ENCODE measurements at places on chromosomes 7 and 10.

- no peak for DNase-seq
These were observed 25.5 kb upstream of the AFAP1L2 start for GRCh38 chr10:114429581-114430335.

DNA sequence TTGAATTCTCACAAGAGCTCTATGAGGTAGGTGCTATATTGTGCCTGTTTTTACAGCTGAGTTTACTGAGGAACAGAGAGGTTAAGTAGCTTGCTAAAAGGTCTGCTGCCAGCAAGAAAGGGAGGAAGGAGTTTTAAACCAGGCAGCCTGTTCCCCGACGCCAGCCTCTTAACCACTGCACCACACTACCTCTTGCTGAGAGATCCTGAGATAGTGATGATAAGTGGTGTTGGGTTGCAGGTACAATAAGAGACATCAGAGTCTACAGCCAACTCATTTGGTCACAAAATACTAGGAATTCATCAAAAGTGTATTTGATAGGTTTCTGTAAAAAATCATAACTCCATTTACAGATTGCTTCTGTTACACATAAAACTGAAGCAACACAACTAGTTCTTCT, 8.0 kb downstream of the CCDC71L start:
- no peak for DNase-seq

DNA sequence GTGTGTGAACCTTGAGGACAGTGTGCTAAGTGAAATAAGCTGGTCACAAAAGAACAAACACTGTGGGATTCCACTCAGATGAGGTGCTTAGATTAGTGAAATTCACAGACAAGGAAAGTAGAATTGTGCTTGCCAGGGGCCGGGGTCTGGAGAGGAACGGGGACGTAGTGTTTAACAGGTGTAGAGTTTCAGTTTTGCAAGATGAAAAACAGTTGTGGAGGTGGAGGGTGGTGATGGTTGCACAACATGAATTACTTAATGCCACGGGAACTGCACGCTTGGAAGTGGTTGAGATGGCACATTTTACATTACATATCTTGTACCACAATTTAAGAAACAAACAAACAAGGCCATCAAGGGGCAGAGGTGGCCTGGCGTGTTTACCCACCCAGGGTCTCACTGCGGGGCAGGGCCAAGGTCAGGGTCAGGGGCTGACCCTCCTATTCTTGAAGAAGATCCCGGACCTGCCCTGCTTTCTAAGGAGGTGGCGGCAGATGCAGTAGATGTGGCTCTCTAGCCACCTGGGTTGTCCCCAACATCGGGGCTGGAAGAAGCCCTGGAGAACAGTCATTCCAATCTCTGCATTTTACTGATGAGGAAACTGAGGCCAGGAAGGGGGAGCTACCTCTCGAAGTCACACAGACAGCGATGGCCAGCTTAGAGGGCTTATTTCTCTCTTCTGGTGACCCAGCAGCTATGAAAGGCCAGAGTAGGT, 91.5 kb upstream of the LRRC4 start:
- DNase-seq, result no peak

DNA sequence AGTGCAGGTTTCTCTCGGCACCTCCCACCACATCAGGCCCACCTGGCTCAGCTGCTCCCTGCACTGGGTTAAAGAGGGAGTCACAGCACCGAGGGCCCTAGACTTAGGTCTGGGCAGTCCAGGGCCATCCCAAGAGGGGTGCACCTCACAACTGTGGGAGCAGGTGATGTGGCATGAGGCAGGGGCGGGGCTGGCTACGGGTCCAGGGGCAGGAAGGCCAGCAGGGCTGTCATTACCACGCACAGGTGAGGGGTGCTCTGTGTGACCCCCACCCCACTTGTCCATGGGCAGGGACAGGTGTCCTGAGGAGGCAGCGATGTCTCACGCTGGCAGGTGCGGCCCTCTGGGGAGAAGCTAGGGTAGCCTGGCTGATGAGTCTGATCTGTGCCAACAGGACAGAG, 40.5 kb upstream of the DPYSL4 start:
- peak; percentile 68 for DNase-seq

- DNase-seq, result no peak
These were observed 153.1 kb downstream of the TPK1 start for GRCh38 chr7:144682581-144683280.

DNA sequence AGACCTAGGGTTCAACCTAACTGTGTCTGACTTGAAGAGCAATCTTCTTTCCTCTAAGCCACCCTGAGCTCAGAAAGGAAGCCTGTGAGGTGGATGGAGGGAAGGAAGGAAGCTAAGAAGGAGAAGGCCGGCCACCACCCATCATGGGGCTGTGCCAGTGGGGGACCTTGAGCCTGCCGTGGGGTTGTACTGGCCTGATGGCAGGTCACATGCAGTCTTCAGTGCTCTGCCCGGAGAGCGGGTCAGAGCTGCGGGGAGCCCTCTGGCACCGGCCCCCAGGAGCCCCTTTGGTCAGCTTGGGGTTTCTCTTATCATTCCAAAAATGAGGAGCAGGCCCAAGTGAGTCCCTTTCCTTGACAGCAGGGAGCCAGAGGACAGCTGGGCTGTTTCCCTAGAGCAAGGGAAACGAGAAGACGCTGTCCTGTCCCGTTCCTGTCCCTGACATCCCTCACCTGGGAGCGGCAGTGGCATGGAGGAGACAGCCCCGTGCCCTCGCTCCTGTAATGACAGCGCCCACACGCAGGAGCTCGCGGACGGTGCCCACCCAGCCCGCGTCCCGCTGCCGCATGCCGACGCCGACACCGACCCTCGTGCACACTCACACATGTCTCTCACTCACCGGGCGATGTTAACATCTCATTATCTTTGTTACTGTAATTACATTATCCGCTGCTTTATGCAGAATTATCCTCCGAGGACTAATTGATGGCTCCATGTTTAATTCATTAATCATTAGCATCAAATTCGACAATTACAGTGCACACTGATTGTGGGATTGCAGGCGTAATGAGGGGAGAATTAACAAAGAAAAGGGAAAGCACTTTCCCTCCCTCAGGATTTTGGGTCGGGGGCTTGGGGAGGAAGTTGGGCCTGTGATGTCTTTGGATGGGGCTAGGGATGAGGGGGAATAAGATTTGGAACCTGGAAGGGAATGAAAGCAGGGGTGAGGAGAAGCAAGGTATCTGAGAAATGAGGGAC, 31.3 kb downstream of the GBX1 start:
- peak; percentile 50 for DNase-seq

DNA sequence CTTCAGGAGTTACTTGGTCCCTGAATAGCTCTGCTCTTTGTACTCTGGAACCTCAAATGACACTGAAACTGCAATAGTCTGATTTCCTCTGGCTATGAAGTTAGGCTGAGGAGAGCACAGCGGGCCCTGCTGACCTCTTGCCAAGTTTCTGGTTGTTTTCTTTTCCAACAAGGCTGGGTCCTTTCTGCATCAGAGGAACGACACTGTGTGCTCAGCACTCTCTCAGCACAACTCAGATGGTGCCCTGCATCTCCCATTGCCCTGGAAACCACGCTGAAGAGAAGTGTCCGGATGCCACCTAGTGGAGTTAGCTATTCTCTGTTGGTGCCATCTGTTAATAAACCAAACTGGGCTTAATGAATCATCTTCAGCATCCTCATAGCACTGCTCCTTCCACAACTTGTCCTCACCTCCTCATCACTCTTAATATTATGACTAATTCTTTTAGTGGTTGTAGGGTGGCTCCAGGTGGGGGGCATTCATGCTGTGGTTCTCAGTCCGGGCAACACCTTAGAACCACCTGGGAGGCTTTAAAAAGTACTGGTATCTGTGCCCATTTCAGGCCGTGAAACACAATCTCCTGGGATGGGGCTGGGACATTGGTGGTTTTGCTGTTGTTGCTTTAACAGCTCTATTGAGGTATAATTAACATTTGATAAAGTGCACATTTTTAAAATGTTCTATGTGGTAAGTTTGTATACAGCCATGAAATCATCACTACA, 8.2 kb upstream of the EFCAB10 start:
- no peak for DNase-seq

- no peak for DNase-seq
These were observed 9.9 kb upstream of the TAS2R41 start for GRCh38 chr7:143467724-143468123.

- no peak for DNase-seq
These were observed 154.7 kb upstream of the CDK1 start for GRCh38 chr10:60623627-60624026.

DNA sequence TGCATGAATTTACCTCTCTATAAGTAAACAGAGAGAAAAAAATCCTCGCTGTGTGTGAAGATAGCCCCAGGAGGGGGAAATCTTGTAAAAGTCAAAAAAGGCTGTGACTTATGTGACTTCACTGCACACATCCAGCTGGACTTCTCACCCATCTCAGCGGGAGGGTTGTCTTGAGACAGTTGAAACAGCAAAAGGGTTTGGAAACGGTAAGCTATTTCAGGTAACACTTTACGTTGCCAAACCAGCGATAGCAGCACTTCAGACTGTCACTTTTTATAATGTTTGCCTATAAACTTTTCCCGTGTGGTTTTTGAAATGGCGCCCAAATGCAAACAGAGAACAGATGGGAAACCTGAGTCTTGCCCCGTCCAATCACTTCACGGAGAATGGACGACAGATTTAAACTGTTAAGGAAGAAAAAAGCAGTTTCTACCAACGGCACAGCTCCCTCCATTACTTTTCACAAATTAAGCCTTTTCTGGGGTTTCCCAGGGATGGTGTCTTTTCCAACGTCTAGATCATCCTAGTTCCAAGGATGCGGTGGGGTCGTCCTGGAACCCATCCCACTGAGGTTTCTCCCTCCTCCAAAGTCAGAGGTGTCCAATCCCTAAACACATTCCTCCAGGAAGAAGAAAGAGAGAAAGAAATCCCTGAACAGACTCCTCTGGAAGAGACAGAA, 25.2 kb downstream of the FGFR2 start:
- no peak for DNase-seq

DNA sequence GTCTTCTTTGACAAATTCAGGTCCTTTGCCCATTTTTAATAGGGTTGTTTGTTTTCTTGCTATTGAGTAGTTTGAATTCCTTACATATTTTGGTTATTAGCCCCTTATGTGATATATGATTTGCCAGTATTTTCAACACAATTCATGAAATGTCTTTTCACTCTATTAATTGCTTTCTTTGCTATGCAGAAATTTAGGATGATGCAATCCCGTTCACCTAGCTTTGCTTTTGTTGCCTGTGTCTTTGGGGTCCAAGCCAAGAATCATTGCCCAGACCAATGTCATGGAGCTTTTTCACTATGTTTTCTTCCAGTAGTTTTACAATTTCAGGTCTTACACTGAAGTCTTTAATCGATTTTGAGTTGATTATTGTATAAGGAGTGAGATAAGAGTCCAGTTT, 154.5 kb downstream of the PAXIP1 start:
- no peak for DNase-seq

DNA sequence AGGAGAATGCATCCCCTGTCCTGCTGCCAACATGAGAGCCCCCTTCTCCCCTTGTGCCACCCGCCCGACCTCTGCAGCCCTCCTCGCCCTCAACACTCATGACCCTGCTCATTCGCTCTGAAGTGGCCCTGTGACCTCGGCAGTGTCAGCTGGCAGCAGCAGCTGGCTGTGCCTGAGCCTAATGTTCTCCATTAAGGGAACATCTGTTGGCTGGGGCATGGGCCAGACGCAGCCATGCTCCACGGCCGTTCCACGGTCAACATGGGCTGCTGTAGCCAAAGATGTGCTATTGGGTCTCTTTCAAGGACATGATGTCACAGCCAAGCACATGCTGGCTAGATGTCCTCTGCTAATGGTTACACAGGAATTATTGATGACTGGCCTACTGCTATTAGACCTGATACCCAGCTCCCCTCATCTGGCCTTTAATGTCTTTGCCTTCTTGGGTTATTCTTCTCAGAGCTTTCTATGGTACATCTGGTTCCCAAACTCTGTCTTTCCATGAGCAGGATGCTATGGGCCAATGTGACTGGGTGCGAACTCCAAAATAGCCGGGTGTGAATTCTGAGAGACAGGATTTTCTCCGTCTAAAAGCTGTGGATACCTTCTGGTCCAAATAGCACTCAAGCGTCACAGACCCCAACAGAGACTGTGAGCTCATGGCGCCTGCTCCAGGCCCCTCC, 22.4 kb downstream of the ADCYAP1R1 start:
- peak; percentile 88 for DNase-seq

DNA sequence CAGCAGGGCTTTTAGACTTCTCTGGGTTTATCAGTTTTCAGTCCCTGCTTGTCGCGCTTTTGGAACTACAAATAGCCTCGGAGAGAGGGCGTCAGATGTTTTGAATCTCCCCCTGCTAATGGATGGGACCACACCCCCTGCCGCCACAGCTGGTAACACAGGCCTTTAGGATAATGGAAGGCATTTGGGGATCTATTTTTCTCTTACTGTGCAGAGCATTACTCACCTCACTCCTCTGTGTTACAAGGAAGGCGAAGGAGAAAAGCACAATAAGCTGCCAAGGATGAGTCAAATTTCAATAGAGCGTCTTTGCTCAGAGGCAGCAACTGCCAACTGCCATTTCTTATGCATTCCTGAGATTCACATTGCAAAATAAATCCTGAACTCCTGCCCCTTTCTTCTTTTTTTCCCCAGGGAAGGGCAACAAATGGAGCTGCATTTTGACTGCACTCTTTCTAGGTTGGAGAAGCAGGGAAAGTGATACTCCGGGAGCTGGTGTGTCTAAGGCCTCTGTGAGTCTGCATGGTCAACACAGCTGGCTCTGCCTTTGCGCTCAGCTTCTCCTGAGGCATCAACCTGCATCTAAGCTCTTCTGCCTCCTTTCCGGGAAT, 31.5 kb upstream of the SMNDC1 start:
- DNase-seq, result no peak

DNA sequence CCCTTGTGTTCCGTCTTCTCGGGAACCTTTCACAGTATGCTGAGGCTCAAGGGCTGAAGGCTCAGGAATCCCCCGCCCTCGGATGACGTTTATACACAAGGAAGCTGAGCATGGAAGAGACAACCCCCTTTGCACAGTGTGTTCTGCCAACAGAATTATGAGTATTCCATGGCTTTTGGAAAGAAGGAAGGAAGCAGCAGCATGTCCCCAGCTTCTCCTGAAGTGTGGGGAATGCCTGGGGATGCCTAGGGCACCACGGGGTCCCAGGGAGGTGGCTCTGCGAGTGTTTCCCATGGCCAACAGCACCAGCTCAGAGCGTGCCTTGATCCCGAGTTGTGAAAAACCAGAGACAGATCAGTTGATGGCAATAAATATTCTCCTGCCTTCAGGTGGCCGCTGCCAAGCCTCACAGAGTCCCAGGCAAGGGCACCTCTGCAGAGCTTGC, 88.8 kb upstream of the DDC start:
- no peak for DNase-seq

DNA sequence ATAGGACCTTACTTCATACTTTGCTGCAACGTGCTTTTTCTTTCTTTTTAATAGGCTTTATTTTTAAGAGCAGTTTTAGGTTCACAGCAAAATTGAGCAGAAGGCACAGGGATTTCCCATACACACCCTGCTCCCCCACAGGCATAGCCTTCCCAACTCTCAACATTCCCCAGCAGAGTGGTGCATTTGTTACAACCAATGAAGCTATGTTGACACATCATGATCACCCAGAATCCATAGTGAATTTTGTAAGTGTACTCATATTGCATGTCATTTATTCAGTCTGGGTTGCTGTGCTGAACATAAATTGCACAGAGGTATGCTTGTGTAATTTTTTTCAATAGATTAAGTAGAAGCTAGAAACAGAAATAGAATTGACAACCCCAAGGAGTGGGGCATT, 327.3 kb downstream of the INHBA start:
- DNase-seq, result no peak
